Stimulated activated CD4-positive, alpha-beta T cell treated with anti-CD3 and anti-CD28 coated beads, Interleukin-2, amount 100 ng/mL, for 24 hours (primary cell): ENCODE measurements at places on chromosomes 11 and 22.

- DNase-seq: no peak
Measured at GRCh38 chr22:19527321-19527721, 3.1 kb upstream of the CLDN5 start.

DNA sequence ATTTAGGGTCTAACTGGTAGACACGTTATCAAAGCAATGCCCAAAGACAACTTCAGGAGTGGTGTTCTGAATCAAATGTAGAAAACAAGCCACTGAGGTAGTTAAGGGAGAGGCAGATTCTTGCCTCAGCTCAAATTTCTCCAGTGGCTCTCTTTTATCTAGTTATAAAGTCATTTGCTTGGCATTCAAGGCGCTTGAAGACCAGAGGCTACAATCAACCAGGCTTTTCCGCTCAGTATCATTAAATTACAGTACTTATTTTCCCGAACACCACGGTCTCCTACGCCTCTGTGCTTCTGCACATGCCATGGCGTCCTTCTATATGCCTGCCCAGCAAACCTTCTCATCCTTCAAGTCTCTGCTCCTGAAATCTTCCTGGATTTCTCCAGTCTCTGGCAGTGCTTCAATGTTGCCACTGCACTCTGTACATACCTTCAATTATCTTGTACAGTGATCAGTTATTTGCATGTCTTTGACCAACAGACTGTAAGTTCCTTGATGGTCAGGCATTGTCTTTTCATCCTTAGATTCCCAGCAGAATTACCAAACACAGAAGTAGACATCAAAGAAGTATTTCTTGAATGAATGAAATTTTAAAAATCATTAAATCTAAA lies 1.4 kb downstream of the POGLUT3 start:
- DNase-seq: no peak

DNA sequence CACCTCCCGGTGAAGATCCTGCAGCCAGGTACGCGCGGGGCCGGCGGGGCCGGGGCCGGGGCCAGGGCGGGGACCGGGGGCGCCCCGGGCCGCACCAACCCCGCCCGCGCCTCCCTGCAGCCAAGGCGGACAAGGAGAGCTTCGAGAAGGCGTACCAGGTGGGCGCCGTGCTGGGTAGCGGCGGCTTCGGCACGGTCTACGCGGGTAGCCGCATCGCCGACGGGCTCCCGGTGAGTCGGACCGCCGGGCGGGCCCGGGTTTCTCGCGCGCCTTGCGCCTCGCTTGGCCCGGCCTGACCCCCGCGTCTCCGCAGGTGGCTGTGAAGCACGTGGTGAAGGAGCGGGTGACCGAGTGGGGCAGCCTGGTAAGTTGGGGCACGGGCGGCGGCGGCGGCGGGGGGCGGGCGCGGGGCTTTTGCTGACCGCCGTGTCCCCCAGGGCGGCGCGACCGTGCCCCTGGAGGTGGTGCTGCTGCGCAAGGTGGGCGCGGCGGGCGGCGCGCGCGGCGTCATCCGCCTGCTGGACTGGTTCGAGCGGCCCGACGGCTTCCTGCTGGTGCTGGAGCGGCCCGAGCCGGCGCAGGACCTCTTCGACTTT lies 531 bp downstream of the PIM3 start:
- DNase-seq: peak; percentile 48

DNA sequence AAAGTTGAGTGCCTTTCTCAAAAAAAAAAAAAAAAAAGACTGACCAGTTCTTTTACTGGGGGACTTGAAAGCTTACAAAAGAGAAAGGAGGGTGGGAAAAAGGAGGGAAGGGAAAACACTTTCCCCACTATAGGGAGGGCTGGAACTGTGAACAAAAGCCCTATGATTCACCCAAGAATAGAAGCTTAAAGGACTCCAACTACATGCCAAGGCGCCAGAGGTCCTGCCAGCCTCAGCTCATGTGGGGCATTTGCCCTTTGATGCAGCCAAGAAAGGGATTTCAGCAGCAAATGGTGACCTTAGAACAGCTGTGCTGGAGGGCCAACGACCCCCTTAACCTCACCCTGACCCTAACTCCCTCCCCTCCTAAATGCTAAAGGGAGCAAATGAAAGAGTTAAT lies 160.0 kb downstream of the NTM start:
- DNase-seq: no peak

DNA sequence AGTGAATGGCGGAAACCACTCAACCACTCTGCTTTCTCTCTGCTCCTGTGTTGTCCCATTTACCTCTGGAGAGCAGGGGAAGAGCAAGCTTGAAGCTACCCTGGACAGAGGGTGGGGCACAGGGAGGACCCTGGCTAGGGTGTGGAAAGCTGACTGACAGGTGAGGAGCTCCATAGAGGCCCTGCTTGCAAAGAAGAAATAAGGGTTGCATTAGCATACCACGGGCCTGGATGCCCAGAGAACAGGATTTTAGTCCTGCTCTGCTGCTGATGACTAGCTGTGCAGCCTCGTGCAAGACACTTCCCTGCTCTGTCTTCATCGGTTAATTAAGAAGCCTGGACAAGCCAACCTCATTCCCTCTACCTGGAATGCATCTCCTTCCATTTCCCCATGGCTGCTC lies 135.0 kb downstream of the BUD13 start:
- no peak for DNase-seq

DNA sequence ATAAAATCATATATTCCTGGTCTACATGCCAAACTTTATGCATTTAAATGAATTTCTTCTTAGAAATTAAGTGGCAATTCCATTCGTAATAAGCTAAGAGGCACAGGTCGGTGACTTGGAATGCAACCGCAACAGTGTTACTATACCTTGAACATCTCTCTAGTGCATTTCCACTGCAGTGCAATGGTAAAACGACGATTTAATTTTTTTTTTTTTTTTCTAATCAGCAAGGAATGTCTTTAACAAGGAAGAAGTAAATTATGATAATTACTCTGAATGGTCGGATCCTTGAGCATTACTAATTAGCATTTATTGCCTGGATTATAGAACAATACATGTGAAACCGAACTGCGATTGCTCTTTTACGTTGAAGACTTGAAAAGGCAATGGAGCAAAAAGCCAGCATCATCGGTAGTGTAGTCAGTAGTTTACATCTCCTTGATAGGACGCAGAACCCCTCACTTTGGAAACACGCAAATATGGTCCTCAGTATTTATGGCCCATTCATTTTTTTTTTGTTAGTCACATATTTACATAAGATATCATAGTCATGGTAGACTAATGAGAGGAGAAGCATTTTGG lies 20.2 kb downstream of the BLID start:
- DNase-seq: no peak

- peak; percentile 73 for DNase-seq
Measured at GRCh38 chr11:67640021-67640757, 626 bp upstream of the TBX10 start.

DNA sequence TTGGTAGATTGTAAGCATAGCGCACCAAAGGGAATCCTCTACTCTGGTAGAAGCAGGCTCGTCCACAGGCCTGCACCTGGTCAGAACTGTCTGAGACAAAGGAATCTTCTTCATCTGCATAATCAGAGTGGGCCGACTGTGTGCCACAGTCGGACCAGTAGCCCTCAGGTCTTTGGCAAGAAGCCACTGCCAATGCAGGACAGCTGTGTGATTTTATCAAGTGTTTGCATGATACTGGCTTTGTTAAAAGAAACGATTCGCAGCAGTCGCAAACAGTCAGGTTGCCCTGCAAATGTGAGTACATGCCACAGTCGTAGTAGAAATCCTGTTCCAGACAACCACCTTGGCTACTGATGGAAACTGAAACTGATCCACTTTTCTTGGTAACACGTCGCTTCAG lies 4.9 kb upstream of the CCDC34 start:
- no peak for DNase-seq

GRCh38 chr22:20471126-20471833 lies 24.3 kb downstream of the KLHL22 start:
- no peak for DNase-seq

GRCh38 chr22:19723983-19724827 lies 866 bp downstream of the GP1BB start:
- DNase-seq: peak; percentile 63

- no peak for DNase-seq
Measured at GRCh38 chr22:42078469-42079318, 806 bp upstream of the SMDT1 start.

- no peak for DNase-seq
Measured at GRCh38 chr11:68525930-68526329, 65.4 kb downstream of the PPP6R3 start.

- no peak for DNase-seq
Measured at GRCh38 chr11:74020539-74020938, 11.7 kb upstream of the UCP3 start.

- no peak for DNase-seq
Measured at GRCh38 chr11:12569499-12570425, 104.5 kb upstream of the TEAD1 start.

DNA sequence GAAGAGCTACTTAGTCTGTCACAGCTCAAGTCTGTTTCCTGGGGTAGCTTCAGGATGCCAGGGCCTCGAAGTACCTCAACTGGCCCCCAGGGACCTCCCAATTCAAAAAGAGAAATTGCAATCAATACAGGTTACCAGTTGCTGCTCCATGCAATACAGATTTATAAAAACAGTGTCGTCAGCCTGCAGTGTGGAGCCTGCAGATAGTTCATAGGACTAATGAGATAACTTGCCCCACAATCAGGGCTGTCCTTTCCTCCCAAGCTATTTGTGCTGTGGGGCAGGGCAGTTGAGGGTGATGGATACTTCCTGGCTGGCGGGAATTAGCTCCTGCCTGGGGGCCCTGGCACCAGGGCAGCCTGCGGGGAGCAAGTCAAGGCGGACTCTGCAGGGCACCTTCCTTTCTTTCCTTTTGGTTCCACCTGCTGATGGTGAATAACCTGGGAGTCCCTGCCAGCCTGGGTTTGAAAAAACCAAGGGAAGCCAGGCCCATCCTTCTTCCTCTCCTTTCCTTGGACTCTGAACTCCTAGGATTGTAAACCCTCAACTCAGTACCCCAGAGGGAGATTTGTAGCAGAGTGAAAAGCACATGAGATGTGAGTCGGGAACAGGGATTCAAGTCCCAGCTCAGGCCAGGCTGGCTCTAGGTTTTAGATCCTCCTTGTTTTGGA lies 216.6 kb downstream of the CEP164 start:
- no peak for DNase-seq

GRCh38 chr22:44639891-44640617 lies 62.0 kb upstream of the PRR5 start:
- DNase-seq: no peak

- no peak for DNase-seq
Measured at GRCh38 chr11:82194521-82194920, 539.1 kb downstream of the FAM181B start.

GRCh38 chr11:22193348-22194051 lies 615 bp downstream of the ANO5 start:
- peak; percentile 1 for DNase-seq

DNA sequence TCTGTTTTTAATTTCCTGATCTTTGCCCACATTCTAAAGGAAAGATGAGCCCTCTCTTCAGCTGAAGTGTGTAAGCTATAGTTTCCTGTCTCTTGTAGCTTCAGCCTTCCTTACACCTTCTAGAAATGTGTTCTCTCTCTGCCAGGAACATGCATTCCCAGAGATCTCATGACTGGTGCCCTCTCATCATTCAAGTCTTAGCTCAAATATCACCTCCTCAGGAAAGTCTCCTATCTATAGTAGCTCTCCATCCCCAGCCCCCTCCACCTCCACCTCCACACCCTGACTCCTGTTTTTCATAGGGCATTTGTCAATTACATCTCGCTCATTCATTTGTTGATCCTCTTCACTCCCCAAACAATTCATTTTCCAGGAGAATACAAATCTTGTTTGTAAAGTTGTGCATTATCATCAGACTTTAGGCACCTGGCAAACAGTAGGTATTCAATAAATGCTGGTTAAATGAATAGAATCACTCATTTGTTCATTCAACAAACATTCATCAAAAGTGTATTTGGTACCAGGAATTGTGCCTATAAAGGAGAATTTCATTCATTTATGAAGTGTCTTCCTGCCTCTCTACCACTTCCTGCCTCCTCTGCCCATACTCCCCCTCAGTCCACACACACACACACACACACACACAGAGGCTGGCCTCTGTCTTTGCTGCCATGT lies 160.3 kb downstream of the BBOX1 start:
- DNase-seq: no peak

- no peak for DNase-seq
Measured at GRCh38 chr11:45717526-45717925, 52.1 kb upstream of the CHST1 start.

GRCh38 chr11:45215098-45215865 lies 68.8 kb downstream of the PRDM11 start:
- no peak for DNase-seq

DNA sequence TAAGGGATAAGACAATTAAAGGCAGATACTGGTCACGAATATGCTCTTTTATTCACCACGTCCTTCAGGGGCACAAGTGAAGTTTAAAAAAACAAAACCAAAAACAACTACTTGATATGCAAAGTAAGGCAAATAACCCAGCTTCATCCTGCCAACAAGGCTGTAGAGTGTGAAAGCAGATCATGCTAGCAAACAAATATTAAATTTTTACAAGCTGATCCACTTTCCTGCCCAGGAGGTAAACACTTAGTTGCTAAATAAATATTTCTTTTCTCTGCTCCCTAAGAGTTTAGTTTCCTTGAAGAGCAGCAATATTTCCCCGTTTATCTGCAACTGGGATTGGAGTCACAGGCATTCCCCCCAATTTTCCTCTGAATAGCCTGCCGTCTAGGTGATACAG lies 300.2 kb downstream of the LARGE1 start:
- no peak for DNase-seq

DNA sequence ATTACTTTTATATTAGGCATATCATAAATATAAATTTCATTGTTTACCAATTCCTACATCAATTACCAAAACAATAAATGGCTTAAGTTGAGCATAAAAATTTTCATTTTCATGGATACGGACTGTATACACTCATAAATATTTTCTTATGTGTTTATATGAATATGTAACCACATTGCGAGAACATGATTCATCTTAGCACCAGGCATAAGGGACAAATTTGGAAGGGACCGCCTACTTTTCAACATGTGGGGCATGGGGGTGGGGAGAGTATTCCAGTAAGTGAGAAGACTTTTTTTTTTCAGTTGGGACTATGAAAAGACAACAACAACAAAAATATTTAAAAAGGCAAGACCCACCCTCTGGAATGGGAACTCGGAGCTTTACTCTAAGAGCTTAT lies 296.1 kb downstream of the RAB38 start:
- no peak for DNase-seq

- DNase-seq: no peak
Measured at GRCh38 chr11:16777613-16777975, 39.1 kb downstream of the C11orf58 start.

- DNase-seq: no peak
Measured at GRCh38 chr11:67584881-67585873, 1.6 kb downstream of the GSTP1 start.

- DNase-seq: no peak
Measured at GRCh38 chr11:117273550-117274289, 17.4 kb upstream of the BACE1-AS start.

DNA sequence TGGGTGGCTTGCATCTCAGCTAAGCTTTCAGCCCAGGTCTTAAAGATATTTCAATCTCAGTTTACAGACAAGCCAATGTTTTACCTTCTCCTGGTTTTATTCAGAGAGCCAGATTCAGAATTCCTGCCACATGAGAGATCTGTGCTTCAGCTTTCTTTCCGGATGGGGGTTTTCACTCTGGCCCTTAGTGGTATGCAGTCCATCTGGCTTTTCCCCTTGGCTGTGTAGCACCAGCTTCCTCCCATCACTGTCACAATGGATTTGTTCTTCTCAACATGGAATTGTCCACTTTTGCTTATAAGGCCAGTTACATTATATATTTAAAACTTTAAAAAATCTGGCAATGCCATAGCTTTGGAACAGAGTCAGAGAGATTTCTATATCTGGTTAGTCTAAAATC lies 303.9 kb downstream of the ETS1 start:
- DNase-seq: no peak
